Activated CD4-positive, alpha-beta memory T cell treated with anti-CD3 and anti-CD28 coated beads for 36 hours (primary cell): ENCODE measurements at places on chromosomes 3 and 15. TPM values are rescaled to one million over a fixed set of nuclear protein-coding genes. Genes with fewer than 3 reads are reported as not detected.

The BOC gene
- total RNA-seq: not detected

The PLCB2 gene
- total RNA-seq: 70.7 TPM

The GREM1 gene
- total RNA-seq: not detected

- no peaks in the 10 kb centered on the region for H3K36me3 ChIP-seq
- H3K27me3 ChIP-seq: peaks cover 31% of the 10 kb centered on the region
- no peaks in the 10 kb centered on the region for H3K4me1 ChIP-seq
- no peak overlapping the region for H3K4me3 ChIP-seq
These were observed 4.1 kb upstream of the ACTC1 start for GRCh38 chr15:34799149-34800101.

The SLC9C1 gene
- total RNA-seq: not detected

- H3K4me1 ChIP-seq: peaks cover 5% of the 10 kb centered on the region
- H3K4me3 ChIP-seq: no peak overlapping the region
- no peak overlapping the region for H3K27ac ChIP-seq
- H3K36me3 ChIP-seq: peaks cover 2% of the 10 kb centered on the region
- no peaks in the 10 kb centered on the region for H3K27me3 ChIP-seq
- no peak for DNase-seq
These were observed 15.5 kb upstream of the ANXA2 start for GRCh38 chr15:60413231-60413824.

GRCh38 chr15:69893863-69894262 lies 203.9 kb downstream of the TLE3 start:
- peaks cover 6% of the 10 kb centered on the region for H3K27me3 ChIP-seq
- no peaks in the 10 kb centered on the region for H3K4me1 ChIP-seq

DNA sequence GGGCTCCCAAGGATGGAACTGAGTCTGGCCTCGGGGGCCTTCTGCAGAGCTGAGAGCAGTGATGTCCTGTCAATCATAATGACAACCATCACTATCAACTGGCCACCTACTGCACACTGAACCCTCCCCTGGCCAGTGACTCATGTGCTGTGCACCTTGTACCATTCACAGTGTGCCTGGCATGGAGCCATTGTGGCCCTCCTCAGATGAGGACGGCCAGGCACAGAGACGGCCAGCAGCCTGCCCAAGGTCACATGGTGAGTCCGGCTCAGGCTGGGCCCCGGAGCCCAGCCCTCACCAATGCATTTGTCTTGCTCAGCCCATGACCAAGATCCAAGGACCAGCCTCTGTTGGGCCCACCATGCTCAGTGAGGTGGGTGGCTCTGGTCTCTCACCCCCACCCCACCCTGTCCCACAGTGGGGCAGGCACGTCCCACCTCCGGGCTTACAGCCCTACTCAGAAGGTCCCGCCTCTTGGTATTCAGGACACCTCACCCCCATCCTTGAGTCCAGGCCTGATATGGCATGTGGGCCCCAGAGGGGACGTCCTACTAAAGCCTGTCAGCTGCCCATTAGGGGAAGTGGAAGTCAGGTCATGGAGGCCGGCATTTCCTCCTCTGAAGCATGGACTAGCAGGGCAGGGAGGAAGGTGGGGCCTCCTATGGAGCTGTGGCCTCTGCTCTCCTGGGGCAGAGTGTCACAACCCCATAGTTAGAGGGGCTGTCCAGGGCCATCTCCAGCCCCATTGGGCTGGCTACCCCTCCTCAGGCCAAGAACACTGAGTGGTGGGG lies 35.9 kb upstream of the TMEM115 start:
- H3K36me3 ChIP-seq: no peaks in the 10 kb centered on the region
- H3K4me3 ChIP-seq: no peak overlapping the region
- DNase-seq: no peak
- no peak overlapping the region for H3K27ac ChIP-seq

GRCh38 chr3:115804200-115804599 lies 180.9 kb downstream of the GAP43 start:
- no peak overlapping the region for H3K27ac ChIP-seq
- peaks cover 5% of the 10 kb centered on the region for H3K4me1 ChIP-seq
- DNase-seq: no peak

The IMPG2 gene
- 0.12 TPM for total RNA-seq

The CISH gene
- 319 TPM for total RNA-seq

The ZPLD1 gene
- not detected for total RNA-seq

The ZNF592 gene
- total RNA-seq: 24.3 TPM

- no peak for DNase-seq
- peaks cover 28% of the 10 kb centered on the region for H3K4me1 ChIP-seq
- H3K27me3 ChIP-seq: no peaks in the 10 kb centered on the region
- no peaks in the 10 kb centered on the region for H3K36me3 ChIP-seq
- no peak overlapping the region for H3K27ac ChIP-seq
- H3K4me3 ChIP-seq: no peak overlapping the region
These were observed 330.9 kb downstream of the SHQ1 start for GRCh38 chr3:72517336-72517735.

The CKMT1B gene
- not detected for total RNA-seq
